ENCODE measurements at places on chromosomes 4 and X. TPM values are rescaled to one million over a fixed set of nuclear protein-coding genes. Genes with fewer than 3 reads are reported as not detected.

DNA sequence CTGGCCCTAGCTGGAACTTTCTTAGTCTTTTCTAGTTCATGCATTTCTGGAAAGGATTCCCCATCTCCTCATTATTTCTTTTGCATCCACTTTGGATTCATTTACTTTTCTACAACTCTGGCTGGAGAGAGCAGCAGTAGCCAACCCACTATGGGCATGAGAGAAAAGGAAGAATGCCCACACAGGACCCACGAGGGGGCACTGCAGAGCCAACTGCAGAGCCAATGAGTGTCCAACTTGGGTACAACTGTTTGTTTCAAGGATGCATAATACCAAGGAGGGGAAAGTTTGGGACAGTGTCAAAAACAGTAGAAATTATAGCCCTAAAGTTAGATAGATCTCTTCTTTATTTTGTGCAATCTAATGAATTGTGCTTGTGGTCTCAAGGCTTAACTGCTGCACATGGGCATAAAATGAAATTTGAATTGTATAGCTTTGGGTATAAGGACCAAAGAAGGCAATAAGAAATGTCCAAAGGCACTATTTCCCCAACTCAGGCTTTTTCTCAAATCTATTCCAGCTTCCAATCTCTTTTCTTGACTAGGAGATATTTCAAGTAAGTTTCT is 230.6 kb downstream of the NSUN7 start:
- DNase-seq = no peak

The YIPF7 gene
- not detected for polyA plus RNA-seq

DNA sequence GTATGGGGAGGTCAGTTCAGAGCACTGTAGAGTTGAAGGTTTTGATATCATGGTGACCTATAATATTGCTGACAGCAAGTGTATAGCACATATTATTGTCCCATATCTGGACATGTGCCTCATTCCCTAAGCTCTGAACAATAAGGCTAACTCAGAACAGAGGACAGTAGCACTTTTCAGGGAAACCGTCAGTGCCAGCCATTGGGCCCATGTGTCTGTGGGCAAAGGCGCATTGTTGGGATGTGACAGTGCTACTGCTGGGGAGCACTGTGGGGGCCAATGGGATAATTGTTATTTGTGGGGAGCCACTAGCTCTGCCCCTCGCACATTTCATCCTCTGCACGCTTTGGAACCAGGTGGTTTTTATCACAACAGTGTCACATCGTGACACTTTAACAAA is 136.2 kb downstream of the ELOVL6 start:
- DNase-seq = no peak

GRCh38 chr4:136796953-136797352 is 735.3 kb downstream of the PCDH18 start:
- no peak for DNase-seq

GRCh38 chr4:54626113-54626512 is 31.6 kb upstream of the KIT start:
- DNase-seq = no peak

DNA sequence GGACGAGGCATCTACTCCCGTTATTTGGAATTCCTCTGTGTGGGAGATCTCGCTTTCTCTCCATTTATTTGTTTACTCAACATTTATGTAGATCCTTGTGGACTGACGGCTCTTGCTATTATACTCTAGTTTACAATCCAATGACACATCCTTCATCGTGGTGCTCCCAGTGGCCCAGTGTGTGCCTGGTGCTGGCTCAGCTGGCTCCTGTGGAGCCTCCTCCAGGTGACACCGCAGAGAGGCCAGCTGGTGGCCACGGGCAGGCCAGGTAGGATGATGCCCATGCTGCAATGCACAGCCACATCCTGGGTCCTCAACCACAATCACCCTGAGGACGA is 84.0 kb upstream of the AFAP1 start:
- no peak for DNase-seq

DNA sequence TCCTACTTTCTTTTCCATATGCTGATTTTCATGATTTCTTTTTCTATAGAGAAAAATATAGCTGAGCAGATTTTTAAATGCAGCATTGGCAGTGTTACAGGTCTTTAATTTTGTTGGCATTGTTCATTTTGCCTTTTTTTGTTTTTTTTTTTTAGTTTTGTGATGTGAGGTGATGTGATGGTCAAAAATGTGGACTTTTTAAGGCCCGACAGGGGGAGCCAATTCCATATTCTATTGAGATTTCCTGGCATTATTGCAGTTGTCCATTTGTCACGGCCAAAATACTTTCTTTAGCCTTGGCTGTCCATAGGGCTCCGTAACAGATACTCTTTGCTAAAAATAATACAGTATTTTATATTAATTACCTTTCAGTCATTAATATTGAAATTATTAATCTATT is 47.8 kb downstream of the SLIT2 start:
- DNase-seq = peak; percentile 32

The HERC3 gene
- polyA plus RNA-seq = 7.2 TPM

GRCh38 chr4:1348014-1348513 is 1.1 kb downstream of the UVSSA start:
- no peak for DNase-seq

The GUCY1B1 gene
- 0.38 TPM for polyA plus RNA-seq

- no peak for DNase-seq
These were observed 220.6 kb upstream of the ZC4H2 start for GRCh38 chrX:65196758-65197360.

DNA sequence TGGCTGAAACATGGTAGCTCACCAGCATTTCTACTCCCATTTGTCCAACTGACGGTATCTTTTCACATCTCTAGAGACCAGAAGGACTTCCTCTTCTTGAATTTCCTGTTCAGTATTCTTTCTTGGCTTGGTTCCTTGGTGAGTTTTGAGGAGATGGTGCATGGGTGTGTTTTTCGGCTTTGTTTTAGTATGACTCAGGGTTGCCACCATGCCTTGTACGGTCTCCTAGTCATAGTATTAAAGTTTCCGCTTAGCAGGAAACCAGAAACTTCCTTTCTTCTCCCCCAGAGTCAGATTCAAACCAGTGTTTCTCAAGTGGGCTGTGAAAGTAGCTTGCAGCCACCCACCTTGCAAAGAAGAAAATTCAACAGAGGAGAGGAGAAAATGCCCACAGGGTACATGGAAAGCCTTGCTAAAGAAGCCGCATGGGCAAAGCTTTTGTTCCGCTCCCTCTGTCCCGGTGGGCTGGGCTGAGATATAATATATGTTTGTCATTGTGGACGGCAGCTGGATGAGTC is 5.7 kb downstream of the CD99 start:
- no peak for DNase-seq

The ADGRG2 gene
- polyA plus RNA-seq = 0.23 TPM

- DNase-seq = no peak
These were observed 176.7 kb downstream of the LDB2 start for GRCh38 chr4:16721613-16722291.

The SOX3 gene
- polyA plus RNA-seq = not detected

- DNase-seq = no peak
These were observed 942.3 kb upstream of the PRKX start for GRCh38 chrX:4655743-4656142.

GRCh38 chr4:5760936-5761480 is 50.0 kb downstream of the EVC start:
- DNase-seq = no peak

DNA sequence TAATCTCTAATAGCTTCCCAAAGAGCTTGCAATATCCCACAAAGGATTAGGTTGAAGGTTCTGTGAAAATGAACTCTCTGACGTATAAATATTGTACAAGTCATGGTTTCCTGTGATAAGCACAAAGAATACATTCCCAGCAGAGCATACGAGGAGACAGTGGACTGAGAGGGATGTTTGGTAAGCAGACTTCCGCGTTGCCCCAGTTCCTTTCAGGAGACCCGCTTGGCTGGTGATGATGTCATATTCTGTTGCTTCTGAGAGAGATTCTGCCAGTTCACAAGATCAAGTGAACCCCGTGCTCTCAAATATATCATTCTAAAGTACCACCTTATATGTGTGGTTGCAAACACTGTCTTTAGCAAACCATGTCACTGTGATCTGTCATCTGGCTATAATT is 323.9 kb upstream of the CASK start:
- no peak for DNase-seq

- DNase-seq = no peak
These were observed 592.4 kb downstream of the GLUD2 start for GRCh38 chrX:121639781-121640180.

DNA sequence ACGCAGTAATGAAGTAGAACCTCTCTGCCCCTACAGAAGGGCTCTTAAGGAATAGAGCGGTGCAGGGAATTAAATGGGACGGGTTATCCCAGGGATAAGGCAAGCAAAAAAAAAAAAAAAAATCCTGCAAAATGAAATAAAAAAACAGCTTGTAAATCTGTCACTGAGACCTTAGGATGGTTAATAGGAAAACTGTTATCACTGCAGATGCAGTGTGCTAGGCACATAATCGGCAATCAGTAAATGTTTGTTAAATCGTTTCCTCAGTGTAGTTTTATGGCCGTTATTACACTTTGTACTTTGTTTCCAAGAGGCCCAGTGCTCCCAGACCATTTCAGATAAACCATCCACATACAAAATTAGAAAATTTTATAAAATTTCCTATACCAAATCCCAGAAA is 1.0 kb downstream of the HNRNPH2 start:
- no peak for DNase-seq

GRCh38 chrX:133852837-133853356 is 132.5 kb downstream of the GPC3 start:
- no peak for DNase-seq

The FREM3 gene
- polyA plus RNA-seq = 0.03 TPM

The DTHD1 gene
- polyA plus RNA-seq = not detected

GRCh38 chr4:137427411-137427810 is 104.9 kb downstream of the PCDH18 start:
- DNase-seq = no peak

The RASSF6 gene
- not detected for polyA plus RNA-seq

DNA sequence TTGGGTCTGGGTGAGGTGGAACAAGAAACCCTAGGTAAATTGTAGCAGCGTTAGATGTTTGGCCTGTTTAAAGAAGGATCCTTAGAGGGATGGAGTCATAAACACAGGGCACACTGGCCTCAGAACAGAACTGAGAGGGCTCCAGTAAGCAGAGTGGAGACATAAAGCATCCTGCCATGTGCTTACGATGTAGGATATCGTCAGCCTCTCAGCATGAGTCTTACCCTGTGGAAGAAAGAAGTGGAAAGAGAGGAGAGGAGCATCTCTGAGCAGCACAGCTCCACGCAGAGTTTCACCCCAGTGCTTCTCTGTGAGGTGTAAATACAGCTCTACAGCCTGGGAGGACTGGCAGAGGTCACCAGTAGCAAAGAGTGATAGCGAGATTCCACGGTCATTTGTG is 27.8 kb upstream of the SORBS2 start:
- DNase-seq = no peak

DNA sequence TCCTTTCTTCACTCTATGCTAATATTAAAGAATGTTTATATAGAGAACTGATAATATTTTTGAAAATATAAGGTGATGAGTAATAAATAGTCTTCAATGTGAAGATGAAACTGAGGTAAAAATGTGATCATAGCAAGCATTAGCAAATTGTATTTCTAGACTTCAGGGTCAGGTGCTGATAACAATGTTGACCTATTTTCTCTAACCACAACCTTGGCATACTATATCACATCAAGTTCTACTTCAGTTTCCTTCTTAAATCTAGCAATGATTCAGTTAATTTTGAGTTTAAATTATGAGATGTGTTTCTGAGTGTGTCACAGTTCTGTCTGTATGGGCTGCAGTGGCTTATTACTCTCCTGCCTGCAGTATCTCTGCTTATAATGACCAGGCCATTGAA is 209.4 kb downstream of the RAPGEF2 start:
- DNase-seq = no peak

The GRIPAP1 gene
- 66.9 TPM for polyA plus RNA-seq

DNA sequence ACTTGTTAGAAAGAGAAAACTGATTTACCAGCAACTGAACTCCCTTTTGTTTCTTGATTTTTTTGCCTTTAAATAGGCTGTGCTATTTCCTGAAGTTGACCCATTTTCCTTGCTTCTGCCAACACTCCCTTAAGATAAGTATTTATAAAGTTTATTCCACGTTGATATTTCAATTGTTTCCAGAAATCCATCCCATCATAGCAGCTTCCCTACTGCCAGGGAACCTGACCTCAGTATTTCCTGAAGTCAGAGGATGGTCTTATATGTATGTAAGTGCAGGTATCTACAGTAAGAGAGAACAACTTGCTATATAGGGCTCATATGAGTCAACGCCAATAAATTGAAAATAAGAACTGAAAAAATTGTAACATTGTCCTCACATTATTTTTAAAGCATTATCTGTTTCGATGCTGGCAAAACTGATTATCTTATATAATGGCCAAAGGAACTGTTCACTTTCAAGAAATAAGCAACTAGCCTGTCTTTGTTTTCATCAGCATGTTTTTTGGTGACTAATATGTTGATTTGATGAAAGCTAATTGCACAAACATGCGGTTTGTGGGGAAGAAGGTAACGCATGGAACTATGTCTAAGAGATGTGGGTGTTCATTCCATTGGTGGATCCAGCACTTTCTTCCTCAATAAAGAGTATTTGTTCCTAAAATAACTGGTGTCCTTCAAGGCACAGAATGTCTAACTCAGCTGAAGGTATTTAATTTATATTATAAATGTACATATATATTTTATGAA is 4.7 kb downstream of the LIMCH1 start:
- no peak for DNase-seq

The RAB9B gene
- 0.64 TPM for polyA plus RNA-seq

DNA sequence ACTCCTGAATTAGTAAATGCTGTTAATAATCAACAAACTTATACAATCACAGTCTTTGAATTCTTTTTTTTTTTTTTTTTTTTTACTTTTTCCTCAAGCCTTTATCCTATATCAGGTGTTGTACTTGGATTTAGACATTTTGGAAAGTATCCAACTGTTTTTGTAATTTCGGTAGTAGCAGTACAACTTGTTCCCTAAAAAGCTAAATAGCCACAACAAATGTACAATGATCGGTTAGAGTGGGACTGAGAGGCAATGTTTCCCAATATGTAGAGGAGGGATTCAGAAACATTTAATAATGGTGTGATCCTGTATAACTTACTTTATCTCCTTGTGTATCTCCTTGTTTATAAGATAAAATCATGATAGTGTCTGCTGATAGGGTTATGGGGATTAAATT is 343.1 kb downstream of the GRID2 start:
- no peak for DNase-seq

GRCh38 chrX:75278991-75279390 is 5.1 kb downstream of the UPRT start:
- DNase-seq = no peak

GRCh38 chrX:25202827-25203226 is 187.1 kb upstream of the ARX start:
- DNase-seq = no peak

DNA sequence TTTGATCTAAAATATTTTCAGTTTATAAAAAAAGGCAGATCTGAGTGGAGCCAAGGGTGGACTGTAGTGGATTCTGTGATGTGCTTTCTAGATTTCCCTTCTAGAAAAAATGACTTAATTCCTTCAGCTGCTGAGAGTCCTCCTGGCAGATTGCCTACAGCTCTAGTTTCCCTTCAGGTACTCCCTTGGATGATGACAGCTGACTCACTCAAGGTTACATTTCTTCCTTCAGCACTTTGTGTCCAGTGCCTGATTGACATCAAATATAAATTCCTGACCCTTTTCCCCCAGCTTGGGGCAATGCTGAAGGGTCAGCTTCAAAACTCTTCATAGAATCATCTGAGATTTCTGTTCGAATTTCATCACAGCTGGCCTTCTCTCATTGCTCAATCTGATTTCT is 161.7 kb downstream of the EMCN start:
- DNase-seq = no peak

Measured in SK-N-SH (cell line).